ENCODE measurements at places on chromosomes 7 and 10. TPM values are rescaled to one million over a fixed set of nuclear protein-coding genes. Genes with fewer than 3 reads are reported as not detected.

The CNTNAP2 gene
- 0.58 TPM for total RNA-seq

The SAMD9 gene
- 14.4 TPM for total RNA-seq

The BTBD16 gene
- not detected for total RNA-seq

The UNCX gene
- not detected for total RNA-seq

The HMX3 gene
- not detected for total RNA-seq

The NPC1L1 gene
- not detected for total RNA-seq

The SLC18A3 gene
- not detected for total RNA-seq

The MLLT10 gene
- 15.6 TPM for total RNA-seq

The TRPV5 gene
- not detected for total RNA-seq

The PHYH gene
- total RNA-seq, result 11.5 TPM

The OR2A7 gene
- 0.89 TPM for total RNA-seq

The UTF1 gene
- not detected for total RNA-seq

The TMEM243 gene
- 36.3 TPM for total RNA-seq

The ZNF273 gene
- 1.9 TPM for total RNA-seq

The OR2A5 gene
- not detected for total RNA-seq

The EBF3 gene
- under 0.01 TPM for total RNA-seq

The ACBD7 gene
- total RNA-seq, result 3.7 TPM

The AQP1 gene
- 1.1 TPM for total RNA-seq

The ANK3 gene
- total RNA-seq, result 6.1 TPM

The KLLN gene
- 0.71 TPM for total RNA-seq

The RSPH10B gene
- not detected for total RNA-seq

The AIFM2 gene
- 8.2 TPM for total RNA-seq

The WEE2 gene
- not detected for total RNA-seq

The CYP2C19 gene
- total RNA-seq, result not detected

The CTNNA3 gene
- total RNA-seq, result not detected

The OR2A12 gene
- total RNA-seq, result not detected

The CPA2 gene
- total RNA-seq, result not detected

All from myometrial cell (primary cell).